ENCODE measurements at places on chromosomes 3 and 15.

GRCh38 chr3:35651426-35651825 is 12.1 kb downstream of the ARPP21 start:
- no peak for DNase-seq

DNA sequence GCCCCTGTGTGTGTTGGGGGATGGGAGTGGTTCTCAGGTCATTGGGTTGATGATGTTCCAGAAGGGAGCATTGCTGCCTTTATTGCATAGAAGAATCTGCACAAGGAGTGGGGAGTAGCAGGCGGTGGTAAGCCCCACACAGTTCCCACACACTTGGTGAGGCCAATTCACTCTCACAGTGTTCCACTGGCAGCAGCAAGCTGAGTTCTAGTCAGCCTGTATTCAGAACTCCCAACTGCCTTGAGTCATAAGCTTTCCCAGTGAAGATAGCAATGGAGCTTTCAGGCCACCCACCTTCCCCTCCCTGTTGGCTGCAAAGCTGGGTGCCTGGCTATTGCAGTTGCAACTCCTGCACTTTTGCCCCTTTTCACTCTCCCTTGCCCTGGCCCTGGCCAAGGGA is 181.1 kb upstream of the RBMS3 start:
- DNase-seq: no peak

DNA sequence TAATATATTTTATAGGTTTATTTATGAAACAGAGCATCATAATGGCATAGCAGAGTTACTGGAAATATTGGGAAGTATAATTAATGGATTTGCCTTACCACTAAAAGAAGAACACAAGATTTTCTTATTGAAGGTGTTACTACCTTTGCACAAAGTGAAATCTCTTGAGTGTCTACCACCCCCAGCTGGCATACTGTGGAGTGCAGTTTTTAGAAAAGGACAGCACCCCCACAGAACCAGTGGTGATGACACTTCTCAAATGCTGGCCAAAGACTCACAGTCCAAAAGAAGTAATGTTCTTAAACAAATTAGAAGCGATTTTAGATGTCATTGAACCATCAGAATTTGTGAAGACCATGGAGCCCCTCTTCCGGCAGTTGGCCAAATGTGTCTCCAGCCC is 58.1 kb downstream of the DNAH1 start:
- no peak for DNase-seq

- DNase-seq: no peak
Measured at GRCh38 chr15:30041868-30042267, 40.9 kb upstream of the GOLGA8J start.

- DNase-seq: no peak
Measured at GRCh38 chr3:83934192-83935021, 1024.4 kb upstream of the CADM2 start.

- DNase-seq: no peak
Measured at GRCh38 chr3:128438488-128439072, 28.1 kb downstream of the DNAJB8 start.

GRCh38 chr3:155185631-155186071 is 105.5 kb downstream of the MME start:
- no peak for DNase-seq

DNA sequence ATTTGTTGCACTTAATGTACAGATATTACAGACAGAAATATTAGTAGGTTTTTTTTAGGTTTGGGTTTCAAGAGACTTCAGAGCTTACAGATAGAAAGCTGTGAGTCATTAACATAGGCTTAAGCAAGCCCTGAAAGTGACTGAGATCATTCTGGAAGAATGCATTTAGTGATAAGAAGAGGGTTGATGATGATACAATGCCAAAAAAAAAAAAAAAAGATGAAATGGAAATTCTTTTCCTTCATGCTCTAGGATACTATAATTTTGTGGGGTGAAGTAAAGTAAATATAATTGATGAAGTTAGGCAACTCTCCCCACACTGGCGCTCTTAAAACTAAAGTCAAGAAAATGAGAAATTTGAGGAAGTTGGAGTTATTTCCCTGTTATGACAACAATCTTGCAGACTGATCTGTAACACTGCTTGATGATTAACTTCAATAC is 169.4 kb upstream of the ZNF385D start:
- DNase-seq: no peak

- DNase-seq: no peak
Measured at GRCh38 chr3:102295756-102296155, 139.1 kb upstream of the ZPLD1 start.

- peak; percentile 86 for DNase-seq
Measured at GRCh38 chr3:20104167-20104661, 64.0 kb downstream of the KAT2B start.

- no peak for DNase-seq
Measured at GRCh38 chr3:178078953-178079352, 457.3 kb upstream of the KCNMB2 start.

- DNase-seq: peak; percentile 36
Measured at GRCh38 chr15:101781928-101782327, 21.4 kb upstream of the OR4F6 start.

DNA sequence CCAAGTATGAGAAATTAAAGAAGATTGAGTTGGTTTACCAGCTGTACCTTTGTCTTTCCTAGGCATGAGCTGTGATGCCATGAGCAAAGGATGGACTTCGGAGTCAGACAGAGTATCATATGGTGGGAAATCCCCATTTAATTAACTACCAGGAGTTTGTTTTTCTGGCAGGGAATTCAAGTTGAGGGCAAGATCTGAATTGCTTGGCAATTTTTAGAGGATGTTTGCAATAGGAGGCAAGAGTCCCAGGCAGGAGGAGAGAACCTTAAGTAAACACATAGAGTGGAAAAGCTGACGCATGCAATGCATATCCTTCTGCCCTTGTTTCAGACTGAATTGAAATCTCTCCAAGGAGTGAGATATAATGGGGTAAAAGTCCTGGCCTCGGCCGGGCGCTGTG is 569.7 kb upstream of the MDFIC2 start:
- DNase-seq: no peak

DNA sequence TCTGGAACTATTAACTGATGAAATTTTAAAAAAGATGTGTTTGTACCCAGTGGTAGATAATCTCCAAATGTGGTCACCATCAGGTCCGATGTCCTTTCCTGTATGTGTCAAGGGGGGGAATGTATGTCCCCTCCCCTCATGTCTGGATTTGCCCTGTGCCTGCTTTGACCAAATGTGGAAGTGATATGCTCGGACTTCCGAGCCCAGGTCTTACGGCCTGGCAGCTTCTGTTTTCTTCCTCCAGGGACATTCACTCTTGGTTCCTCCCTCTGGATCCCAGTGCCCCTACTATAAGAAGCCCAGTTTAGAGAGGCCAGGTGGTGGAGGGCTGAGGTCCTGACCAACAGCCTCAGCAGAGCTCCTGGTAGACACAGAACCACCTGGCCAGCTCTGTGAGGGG is 75.5 kb downstream of the CCR1 start:
- DNase-seq: no peak

DNA sequence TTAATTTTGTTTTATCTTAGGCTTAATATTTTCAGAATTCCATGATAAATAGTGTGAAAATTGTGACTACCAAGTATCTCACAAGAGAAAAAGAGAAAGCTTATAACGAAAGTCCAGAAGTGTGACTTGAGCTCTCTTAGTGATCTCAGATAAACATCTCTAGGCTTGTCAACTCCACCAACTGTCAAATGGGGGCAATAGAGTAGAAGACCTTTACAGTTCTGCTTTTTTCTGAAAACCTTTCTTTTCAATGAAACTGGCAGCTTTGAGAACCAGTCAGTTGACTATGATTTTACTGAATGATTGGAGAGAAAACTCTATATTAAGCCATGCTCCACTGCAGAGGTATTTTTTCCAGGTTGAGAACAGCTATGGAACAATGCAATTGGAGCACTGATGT is 119.2 kb upstream of the TP63 start:
- DNase-seq: no peak

DNA sequence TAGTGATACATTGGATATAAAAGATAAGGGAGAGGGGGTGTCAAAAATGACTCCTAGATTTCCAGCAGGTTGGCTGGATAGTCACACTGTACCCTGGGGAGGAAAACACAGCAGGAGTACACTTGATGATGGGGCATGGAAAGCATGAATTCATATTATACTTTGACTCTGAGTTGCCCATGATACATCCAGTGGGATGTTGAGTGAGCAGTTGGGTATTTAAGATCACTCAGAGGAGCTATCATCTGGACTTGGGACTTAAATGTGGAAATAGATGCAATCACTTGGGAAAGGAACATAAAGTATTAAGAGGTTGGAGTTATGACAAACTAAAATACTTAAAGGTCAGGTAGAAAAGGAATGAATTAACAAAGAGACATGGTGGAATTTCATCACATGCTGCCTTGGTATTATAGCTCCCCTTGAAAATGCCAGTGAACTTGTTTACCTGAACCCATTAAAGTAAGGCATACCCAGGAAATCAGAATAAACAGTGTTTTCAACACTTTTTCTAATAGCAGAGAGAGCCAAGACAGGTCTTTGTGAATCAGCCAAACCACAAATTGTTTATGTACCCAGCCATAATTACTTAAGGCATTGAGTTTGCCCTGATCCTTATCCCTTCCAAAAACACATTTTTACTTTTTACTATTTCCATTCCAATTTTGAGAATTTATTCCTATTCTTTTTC is 49.9 kb upstream of the ABI3BP start:
- DNase-seq: no peak

DNA sequence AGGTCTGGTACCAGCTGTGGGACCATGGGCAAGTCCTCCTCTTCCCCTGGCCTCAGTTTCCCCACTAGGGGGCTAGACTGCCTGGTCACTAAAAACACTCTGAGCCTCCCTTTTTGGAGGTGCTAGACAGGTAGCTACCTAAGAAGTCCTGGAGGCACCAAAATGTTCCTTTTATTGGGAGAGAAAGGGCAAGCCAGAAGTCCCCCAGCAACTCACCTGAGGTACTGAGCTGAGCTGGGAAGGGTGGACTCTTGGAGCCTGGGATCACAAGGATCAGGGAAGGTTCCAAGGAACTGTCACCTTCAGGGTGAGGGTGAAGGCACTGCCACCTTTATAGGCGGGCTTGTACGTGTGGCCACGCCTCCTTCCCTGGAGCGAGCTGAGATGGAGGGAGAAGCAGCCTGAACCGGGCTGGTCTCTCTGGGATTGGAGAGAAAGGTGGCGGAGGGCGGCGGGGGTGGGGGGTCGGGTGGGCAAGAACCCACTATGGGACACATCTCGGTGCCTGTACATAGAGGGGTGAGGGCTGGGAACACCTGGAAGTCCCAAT is at the start of gene CYP1A1:
TSS of gene CYP1A1 (minus strand) at position 304 of the 550 bp plus-strand sequence. CDS start 2,431 bp downstream, outside the sequence.
- peak; percentile 77 for DNase-seq

- no peak for DNase-seq
Measured at GRCh38 chr15:51290720-51291119, 47.7 kb downstream of the CYP19A1 start.

GRCh38 chr3:106117490-106117858 is 248.7 kb upstream of the CBLB start:
- no peak for DNase-seq

- no peak for DNase-seq
Measured at GRCh38 chr3:145953316-145953715, 207.7 kb downstream of the PLOD2 start.

DNA sequence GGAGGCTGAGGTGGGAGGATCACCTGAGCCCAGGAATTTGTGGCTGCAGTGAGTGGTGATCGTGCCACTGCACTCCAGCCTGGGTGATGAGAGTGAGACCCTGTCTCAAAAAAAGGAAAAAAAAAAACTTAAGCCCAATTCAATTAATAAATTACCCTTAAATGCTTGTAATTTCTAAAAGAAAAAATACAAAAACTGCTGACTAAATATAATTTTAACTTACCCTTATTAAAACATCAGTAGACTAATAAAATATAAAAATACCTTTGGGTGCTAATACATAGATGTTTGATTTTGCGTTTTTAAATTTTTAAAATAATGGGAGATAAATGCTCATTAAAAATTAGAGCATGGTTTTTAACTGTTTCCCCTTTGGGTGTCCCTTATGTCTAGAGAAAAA is 17.5 kb upstream of the SLC25A26 start:
- no peak for DNase-seq

DNA sequence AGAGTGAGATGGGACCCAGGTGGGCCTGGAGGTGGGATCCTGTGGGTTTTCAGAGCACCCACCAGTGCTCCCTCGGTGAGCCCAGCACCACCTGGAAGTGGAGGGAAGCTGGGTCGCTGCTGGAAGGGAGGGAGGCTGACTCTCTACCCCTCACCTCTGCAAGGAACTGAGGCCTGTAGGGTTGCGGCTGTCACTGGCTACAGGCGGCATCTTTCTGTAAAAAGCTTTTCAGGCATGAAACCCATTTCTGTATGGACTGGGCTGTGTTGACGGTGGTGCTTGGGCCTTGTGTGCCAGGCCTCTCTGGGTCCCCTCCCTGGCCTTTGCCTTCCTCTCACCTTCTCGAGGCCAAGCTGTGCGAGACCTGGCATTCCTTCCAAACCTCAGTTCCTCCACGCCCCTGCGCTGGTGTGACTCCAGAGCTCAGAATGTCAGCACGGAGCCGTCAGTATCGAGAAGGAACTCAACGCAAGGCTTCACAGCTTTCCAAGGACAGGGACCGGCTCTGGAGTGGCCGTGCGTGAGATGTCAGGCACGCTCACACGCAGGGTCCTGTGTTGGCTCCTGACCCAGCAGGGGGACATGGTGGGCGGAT is 16.6 kb downstream of the ABTB1 start:
- no peak for DNase-seq

GRCh38 chr3:52841211-52841980 is 6.6 kb upstream of the MUSTN1 start:
- DNase-seq: no peak

DNA sequence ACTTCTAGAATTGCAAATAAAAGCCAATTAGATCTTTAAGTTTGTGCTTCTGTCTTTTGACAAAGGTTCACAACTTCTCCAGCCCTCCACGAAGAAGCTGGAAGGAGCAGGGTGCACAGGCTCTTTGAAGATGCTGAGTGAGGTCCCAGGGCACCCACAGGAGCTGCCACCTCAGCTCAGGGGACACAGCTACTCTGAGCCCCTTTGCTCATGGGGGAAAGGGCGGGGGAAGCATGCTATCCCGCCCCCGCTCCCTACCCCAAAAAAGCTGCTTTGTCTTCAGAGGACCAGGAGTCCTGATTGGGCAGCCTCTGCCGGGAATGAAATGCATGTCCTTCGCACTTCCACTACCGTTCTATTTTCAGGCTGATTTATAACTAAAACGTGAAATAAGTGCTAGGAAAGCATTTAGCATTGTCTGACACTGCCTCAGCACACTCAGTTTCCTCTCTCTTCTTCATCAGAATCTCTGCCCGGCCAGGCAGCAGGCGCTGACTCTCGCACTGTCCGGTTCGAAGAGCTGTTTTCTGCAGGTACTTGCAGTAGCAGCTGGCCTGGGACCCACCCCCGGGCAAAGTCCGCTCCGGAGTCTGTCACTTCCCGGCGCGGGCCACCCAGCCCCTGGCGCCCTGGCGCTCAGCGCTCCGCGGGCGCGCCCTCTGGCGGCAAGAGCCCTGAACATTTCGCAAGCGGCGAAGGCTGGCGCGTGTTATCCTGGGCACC is 45.5 kb upstream of the KLHL25 start:
- peak; percentile 95 for DNase-seq

Measured in activated CD4-positive, alpha-beta T cell treated with anti-CD3 and anti-CD28 coated beads, Interleukin-2, amount 10 ng/mL, durations not matched to agents 24 days and 14 days (primary cell).